ENCODE measurements at places on chromosomes 4 and X.

DNA sequence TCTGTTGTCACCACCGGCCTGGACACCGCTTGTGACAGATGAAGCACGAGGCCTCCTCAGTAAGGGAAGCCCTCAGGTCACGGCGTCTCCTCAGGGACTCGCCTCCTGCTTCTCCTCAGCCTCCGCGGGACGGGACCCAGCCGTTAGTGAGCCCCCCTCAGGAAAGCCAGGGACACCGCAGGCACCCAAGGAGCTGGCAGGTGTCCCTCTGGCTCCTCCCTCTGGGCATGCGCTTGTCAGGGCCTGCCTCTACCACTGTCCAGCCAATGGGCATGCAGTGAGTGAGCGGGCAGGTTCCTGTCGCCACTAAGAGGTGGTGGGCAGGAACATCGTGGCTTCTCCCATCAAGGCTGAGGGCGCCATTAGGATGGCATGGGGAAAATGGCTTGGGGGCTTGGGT lies 23.5 kb upstream of the CT55 start:
- DNase-seq, result no peak

DNA sequence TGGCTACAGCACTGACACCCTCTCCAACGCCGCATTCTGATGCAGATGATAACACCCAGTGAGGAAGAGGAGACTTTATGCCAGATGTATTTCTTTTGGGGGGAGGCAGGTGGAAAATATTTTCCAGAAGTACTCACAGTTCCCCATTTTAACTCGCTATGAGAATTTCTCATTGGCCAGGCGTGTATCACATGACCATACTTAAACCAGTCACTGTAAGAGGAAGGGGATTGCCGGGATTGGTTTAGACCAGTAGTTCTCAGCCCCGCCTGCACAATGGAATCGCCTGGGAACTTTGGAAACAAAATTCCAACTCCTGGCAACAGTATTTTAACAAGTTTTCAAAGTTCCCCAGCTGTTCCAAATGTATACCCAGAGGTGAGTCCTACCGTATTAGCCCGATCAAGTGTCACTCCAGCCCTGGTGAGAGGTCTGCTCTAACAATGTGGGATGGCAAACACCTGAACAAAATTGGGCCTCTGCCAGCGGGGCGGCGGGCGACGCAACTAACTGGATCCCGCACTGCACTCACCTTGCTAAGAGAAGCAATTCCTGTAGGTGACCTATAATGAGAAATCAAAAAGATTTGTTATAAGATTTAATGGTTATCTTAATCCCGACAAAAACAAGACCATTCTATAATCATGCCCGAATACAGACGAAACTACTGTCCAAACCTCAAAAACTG lies 2.9 kb upstream of the MSL3 start:
- no peak for DNase-seq

GRCh38 chr4:68148800-68149685 lies 19.4 kb upstream of the TMPRSS11F start:
- no peak for DNase-seq

DNA sequence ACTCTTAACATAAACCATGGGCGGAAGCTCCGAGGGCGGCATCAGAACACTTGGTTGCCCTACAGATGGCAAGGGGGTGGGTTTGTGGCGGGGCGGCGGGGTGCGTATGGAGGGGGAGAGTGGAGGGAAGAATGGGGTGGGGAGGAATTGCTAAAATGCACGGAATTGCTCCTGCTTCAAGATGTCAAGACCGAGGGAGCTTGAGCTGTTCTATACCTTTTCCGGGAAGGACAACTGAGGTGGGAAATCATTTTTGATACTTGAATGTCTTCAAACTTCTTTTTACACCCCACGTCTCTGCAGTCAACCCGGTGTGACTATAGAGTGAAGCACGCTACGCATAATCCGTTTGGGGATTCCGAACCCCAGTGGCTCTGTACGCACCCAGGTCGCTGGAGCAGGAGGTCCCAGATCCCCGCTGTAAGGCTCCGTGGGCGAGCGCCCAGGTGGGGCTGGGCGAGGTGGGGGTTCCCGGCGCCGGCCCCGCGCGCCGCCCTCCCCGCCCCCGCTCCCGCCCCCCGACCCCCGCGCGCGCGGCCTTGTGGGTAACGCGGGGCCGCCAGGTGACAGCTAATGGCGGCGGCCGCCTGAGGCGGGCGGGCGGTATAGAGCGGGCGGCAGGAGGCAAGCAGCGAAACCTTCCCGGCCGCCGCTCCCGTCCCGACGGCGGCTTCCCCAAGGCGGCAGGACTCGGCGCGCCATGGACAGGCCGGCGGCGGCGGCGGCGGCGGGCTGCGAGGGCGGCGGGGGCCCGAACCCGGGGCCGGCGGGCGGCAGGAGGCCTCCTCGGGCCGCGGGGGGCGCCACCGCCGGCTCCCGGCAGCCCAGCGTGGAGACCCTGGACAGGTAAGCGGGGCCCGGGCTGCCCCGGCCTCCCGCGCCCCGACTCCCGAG lies at the start of gene MTMR1:
TSS of gene MTMR1 (plus strand) at position 566 of the 894 bp plus-strand sequence. CDS start at position 701, 135 bp downstream.
- peak; percentile 70 for DNase-seq

DNA sequence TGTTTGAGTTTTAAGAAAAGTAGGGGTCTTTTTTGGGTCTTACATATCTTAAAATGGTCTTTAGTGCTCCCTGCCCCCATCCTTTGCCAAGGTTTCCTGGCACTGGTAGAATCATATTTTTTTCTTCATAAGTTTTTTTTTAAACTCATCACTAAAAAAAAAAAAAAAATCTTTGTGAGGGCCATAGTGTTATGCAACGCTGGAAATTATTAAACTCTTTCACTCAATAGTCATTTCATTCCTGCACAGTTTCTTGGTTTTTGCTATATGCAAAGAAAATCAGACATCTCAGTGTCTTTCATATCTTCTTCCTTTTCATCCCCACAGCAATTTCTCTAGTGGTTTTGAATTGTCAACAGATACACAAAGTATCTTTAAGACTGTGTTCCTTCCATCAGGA lies 95.6 kb downstream of the TMA16 start:
- no peak for DNase-seq

GRCh38 chr4:168588916-168589531 lies 92.2 kb downstream of the PALLD start:
- DNase-seq, result no peak

All from HEK293T (cell line).